ENCODE measurements at places on chromosomes 5 and 9.

- DNase-seq, result no peak
Observed at GRCh38 chr5:109329333-109330237, 80.2 kb downstream of the PJA2 start.

DNA sequence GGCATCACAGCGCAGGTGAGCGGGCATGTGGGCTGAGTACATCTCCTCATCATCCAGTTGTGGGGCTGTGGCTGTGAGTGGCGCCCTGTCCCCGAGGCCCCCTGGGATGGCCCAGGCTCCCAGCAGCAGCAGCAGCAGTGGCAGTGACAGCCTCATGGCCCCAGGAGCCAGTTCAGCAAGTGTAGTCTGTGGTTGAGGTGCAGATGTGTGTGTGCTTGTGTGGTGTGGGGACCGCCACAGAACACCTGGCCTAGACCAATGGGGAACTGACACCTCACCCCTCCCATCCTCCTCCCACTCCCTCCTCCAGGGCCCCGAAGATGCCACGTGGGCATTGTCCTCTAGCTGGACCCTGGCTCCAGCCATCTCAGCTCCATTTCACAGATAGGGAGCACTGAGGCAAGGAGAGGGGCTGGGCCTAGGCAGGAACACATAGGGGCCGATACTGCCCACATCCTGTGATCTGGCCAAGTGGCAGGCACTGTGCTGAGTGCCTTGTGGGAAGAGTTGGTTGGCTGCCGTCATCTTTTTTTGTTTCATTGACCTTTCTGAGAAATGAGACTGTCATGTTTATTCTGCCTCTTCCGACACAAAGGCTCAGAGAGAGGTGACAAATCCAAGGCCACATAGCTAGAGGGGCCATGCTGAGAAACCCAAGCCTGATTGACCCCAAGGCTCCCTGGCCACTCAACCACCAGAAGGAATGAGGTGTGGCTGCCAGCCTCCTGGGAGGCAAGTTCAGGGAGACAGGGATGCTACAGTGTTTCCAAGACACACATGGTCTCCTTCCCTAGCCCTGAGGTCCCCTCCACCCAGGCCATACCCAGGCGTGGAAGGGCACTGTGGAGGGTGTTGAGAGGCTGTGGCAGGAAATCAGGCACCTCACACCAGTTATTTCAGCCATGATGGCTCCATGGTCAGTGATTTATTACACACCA, at the start of gene MZB1:
Gene MZB1 (minus strand): TSS at position 213 of the 938 bp plus-strand sequence. CDS start 57 bp downstream, at position 156.
- peak; percentile 19 for DNase-seq

DNA sequence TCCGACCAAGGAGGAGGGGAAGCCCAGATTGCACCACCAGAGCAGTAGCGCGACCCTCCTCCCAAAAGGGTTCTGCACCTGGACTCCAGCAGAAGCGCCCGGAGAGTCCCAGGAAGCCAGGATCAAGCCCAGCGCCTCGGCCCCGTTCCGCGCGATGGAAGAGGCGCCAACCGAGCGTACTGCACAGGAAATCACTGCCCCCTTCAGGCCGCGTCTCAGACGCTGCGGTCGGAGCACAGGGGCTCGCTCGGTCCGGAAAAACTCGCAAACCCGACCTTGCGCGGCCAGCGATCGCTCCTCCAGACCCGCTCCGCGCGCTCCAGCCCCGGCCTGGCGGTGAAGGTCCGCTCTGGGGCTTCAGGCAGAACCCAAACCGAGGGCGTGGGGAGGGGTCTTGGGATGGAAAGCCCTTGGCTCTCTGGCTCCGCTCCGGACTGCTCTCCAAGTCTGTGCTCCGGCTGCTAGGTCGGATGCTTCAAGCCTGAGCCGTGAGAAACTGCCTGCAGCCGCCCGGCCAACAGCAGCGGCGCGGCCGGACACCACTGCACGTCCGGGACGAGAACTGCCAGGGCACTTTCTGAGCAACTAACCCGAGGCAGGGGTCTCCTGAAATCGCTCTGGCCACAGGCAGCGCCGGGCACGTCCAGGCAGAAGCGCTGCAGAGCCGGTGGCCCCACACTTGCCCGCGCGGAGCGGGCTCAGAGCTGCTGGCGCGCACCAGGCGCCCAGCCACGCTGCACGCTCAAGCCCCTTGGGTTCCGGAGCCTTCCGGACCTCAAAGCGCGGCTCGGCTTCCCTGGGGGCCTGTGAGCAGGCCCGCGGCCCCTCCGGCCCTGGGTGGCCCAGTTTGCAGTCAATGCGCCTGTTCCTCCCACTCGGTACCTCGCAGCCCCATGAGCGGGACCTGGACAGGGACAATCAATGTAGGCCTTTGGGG, 1.3 kb downstream of the GABBR2 start:
- DNase-seq, result no peak

DNA sequence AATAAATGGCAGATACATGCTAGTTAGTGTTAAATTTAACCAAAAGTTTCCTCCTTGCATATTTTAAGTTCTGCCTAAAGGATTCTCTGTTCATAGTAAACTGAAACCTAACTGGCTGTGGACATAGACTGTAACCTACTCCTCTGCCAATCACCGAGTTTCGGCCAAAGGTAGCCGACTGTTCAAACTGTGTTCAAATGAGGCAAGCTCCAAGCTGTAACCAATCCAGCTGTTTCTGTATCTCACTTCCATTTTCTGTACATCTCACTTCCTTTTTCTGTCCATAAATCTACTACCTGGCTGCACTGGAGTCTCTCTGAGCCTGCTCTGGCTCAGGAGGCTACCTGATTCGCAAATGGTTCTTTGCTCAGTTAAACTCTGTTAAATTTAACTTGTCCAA, 44.1 kb downstream of the KCNV2 start:
- DNase-seq, result no peak

DNA sequence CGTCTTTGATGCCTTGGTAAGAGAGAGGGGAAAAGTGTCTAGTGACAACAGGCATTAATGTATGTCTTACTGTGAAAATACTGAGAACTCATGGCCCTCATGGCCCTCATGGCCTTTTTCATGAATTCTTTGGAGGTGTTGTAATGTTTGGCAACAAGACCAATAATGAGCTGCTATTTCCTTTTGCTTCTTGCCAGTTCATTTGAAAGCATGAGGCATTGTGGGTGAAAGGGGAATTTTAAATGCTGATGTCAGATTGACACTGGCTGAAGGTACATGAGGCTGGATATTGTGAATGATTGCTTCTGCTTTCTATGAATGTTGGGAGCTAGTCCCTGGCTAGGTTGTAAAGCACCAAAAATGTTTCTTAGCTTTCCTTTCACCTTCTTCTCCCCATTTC, 79.2 kb downstream of the DOCK2 start:
- no peak for DNase-seq

- no peak for DNase-seq
Observed at GRCh38 chr5:96771395-96771794, 36.4 kb downstream of the ERAP1 start.

- DNase-seq, result no peak
Observed at GRCh38 chr9:133004091-133004998, 25.9 kb downstream of the GFI1B start.

DNA sequence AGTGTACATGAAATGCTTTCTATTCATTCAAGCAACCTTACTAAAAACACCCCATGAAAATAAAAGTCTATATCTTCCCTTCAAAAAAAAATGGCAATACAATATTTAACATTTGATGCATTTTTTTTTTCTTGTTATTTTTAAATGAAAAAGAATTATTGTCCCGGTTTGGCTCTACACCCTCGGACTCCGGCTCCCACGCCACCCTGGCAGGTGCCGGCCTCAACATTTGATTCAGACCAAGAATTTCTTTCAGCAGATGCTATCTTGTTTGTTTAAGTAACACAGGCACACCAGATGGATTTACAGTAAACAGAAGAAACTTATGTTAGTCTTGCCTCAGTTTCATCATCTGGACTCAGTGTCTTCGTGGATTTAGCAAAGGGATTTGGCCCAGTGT, 146.8 kb downstream of the PRKACG start:
- DNase-seq, result no peak

DNA sequence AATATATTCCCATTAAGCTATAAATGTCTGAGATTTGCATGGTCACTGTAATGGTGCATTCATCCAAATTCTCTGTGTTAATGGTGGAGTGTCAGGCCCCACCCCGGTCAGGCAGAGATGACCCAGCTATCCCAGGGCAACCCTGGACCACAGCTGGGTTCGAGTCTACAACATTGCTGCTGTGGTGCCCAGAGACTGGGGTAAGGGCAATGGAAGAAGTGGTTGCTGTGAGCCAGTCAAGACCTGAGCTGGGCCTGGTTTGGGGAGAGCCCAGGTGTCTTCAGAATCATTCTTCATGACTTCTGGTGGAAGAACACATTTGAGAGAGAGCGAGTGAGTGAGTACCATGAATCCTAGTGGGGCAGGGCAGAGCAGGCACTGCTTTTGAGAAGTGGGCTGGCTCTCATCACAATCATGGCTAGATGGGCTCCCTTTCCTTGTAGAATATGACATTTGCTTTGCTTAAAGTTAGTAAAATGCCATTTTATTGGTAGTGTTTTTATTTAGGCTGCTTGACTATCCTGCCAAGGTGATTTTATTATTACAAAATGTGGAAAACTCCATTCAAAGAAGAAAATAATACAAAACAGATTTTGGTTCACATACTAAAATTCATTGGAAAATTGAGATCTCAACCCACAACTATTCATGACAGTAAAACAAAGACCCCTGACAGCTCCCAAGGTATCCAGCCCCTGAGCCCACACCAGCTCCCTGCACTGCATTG, 125.8 kb upstream of the SLC25A48 start:
- DNase-seq, result no peak

DNA sequence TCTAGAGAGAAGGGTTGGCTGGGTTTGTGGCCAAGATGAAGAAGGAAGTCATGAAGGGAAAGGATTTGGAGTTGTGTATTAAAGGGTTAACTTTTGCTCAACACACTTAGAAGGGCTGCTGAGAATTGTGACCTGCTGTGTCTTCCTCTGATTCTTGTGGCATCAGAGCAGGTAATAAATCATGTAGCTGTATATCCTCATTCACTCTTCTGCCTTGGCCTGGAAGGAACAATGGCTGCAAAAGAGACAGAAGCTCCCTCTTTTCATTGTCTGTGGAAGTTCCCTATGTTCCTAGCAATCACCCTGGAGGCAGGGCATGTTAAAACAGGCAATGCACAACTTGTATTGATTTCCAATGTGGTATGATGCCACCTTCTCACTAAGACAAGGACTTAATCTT, 159.1 kb downstream of the LRRC70 start:
- DNase-seq, result no peak

- peak; percentile 80 for DNase-seq
Observed at GRCh38 chr5:140402258-140403074, 833 bp downstream of the ANKHD1 start.

DNA sequence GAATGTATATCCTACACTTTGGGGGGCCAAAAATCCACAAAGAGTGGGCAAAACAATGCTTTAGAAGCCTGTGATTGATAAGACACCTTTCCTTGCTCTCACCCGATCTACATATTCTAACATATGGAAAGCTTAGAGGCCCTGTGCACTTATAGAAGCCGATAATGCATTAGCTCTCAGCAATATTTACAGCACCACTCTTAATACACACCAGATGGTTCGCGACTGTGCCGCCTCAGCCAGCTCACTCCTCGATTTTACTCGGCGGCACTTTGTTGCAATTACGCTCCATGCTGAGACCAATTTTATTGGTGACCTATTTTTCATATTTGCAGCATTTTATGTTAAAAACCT, 18.8 kb downstream of the NR2F1 start:
- no peak for DNase-seq

DNA sequence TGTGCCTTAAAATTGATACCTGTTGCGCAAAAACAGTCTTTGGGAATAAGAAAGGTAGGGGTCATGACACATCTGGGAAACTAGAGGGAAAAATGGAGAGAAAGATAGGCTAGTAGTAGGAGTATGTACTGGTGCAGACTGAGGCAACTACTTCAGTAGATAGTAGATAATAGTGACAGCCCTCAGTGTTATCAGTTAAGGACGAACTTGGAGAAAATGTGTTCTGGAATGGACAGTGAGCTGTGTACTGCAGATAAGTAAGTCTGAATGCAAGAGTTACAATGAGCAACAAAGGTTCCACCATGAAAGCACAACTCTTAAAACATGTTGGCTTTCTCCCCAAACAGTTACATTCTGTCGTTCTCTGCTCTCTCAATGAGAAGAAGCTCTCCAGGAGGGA, 6.5 kb upstream of the INSL6 start:
- DNase-seq, result no peak

DNA sequence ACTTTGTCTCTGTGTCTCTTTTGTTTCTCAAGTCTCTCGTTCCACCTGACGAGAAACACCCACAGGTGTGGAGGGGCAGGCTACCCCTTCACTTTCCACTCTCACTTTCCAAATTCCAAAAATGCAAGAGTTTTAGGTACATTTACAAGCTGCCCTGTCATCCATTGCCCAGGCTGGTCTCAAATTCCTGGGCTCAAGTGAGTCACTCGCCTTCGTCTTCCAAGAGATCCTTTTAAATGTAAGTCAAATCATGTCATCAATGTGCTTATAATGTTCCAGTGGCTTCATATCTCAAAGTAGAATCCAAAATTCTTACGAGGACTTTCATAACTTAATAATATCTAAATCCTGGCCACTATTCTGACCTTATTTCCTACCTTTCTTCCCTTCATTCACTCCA, 20.4 kb upstream of the UGCG start:
- no peak for DNase-seq

GRCh38 chr9:113542741-113543140, 79.2 kb downstream of the RGS3 start:
- DNase-seq, result no peak

- DNase-seq, result no peak
Observed at GRCh38 chr5:133389066-133389590, 223.2 kb downstream of the FSTL4 start.

DNA sequence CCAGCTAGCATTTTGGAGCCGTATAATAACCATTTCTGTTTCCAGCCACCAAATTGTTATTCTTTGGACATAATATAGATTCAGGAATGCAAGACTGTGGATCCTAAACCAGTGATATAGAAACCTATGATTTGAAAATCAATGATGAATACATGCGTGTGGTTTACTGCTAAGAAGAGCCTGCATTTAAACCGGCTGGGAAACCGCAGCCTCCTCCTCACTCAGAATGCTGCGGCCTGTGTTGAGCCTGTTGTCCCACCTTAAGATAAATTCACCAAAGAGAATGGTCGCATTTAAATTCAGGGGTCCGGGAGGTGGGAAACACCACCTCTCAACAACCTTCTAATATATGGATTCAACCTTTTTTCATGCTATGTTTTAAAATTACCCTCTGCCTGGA, 148.0 kb downstream of the MEF2C start:
- no peak for DNase-seq

DNA sequence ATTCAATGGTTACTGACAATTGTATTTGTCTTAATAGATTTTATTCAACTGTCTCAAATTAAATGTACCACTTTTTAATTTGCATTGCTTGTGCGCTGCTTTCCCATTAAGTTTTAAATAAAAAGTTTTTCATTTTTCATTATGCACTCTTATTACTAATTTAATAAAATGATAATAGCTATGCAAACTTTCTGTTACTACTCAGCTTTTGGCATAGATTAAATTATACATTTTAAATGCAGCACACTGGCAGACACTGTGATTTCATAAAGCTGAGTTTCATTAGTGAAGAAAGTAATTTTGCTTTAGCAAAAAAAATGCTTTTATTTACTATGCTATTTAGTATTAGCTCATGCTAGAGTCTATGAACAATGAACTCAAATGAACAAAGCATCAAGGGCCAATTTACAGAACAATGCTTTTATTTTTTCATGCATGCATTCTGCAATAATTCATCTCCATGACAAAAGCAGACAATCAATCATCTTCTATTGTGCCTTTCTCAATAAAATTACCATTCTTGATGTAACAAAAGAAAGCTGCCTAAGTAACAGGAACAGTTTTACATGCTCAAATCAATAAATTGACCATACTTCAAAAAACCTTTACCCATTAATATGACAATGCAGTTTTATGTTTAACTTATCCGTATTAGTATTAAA, 595.2 kb upstream of the ARRDC3 start:
- no peak for DNase-seq
